ENCODE measurements at places on chromosomes 5 and 9.

DNA sequence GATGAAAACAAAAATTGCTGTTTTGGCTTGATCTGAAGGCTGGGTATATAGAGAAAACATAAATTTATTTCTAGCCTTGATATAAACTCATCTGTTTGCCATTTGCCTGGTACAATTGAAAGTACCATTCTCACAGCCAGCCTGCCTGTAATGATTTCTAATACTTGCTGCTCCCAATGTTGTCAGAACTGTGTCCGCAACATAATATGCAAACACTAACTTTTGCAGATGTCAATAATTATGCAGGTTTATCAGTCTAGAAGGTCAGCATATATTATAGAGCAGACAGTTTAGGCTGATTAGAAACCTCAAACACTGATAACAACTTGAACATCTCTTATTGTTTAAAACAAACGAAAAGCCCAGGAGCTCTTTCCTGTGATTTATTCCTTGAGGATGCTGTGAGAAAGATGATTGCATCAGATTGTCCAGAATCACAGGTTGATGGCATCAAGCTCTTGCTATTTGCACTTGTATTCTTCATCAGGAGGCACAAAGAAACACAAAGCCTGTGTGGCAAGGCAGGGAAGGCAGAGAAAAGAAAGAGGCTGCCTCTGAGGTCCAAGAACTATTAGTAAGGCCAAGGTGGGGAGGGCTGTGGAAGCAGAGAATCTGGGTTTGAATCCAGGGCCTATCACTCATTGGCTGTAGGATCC lies 21.4 kb upstream of the HMHB1 start:
- no peak for DNase-seq

- DNase-seq, result no peak
Observed at GRCh38 chr9:121316378-121316777, 48.4 kb downstream of the GSN start.

DNA sequence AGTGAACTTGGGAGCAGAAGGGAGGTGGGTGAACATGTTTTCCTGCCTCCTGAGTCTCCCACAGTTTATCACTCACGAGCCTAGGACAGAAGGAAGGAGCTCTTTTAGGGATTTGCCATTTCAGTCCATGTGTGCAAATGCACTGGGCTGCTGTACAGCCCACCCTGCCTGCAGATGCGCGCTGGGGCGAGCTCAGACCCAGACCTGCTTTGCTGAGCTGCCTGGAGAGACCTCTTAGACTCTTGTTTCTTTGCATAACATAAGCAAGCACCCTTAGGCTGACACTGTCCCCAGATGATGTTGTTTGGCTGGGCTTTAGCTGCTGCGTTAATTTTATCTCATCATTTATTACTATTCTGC lies 199.0 kb downstream of the CACNA1B start:
- no peak for DNase-seq

- DNase-seq, result no peak
Observed at GRCh38 chr9:28050046-28050445, 476.8 kb upstream of the C9orf72 start.

DNA sequence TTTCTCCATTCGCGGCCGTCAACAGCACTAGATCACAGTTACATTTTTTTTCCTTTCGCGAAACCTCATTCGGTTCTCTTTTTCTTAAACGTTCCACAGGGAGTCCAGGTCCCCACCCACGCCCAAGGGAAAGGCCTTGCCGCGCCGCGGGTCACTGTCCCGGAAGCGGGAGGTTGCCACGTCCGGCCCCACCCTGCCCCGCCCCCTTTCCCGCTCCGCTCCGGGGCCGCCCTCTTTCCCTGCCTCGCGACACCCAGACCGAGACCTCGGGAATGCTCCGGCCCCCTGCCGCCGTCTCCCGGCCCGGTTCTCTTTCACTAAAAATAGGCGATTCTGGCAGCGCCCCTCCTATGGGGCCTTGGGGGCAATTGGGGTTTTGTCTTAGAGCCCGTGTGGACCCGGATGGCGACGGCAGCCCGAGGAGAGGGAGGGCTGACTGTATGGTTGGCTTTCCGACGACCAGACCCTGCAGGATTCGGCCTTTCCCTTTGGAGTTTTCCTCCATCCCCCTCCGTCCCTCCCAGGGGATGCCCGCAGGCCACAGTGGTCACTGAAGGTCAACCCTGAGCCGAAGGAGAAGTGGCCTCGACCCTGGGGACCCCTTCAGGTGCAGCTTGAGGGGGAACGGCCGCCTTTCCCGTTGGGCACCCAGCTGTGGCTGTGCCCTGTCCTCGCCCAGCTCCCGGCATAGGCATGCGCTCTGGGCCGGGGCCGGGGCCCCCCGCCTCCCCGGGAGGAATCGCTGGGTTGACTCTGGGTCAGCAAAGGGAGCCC lies 2.8 kb upstream of the RACK1 start:
- peak; percentile 60 for DNase-seq

DNA sequence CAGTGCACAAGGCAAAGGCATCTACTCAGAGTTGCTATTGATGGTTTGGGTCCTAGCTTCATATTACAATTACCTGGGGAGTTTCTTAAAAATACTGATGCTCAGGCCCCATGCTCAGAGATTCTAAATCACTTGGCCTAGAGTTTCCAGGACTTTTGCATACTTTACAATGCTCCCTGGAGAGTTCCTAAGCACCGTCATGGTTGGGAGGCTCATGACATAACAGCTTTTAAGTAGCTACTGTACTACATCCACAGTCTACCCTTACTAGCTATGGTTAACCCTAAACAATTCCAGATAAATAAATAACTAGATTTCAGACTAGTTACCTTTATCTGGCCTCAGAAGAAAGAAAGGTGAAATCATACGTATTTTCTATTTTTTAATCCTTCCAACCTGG lies 414.4 kb downstream of the PDE4D start:
- DNase-seq, result no peak

DNA sequence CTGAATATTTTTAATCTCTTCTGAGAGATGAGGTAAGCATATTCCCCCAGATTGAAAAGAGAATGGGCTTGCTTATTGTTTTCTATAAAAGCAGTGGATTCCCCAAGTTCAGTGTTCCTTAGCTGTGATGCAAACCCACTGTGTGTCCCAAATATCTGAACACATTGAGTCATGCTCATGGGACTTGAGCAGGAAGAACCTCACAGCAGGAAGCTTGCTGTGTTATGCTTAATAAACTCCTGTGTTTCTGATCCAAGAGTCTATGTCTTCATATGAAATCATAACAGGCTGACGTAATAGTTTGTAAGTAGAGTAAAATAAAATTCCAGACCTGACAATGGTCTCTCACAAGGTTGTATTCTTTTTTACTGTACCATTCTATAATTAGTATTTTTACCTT lies 24.8 kb upstream of the LOX start:
- DNase-seq, result no peak

DNA sequence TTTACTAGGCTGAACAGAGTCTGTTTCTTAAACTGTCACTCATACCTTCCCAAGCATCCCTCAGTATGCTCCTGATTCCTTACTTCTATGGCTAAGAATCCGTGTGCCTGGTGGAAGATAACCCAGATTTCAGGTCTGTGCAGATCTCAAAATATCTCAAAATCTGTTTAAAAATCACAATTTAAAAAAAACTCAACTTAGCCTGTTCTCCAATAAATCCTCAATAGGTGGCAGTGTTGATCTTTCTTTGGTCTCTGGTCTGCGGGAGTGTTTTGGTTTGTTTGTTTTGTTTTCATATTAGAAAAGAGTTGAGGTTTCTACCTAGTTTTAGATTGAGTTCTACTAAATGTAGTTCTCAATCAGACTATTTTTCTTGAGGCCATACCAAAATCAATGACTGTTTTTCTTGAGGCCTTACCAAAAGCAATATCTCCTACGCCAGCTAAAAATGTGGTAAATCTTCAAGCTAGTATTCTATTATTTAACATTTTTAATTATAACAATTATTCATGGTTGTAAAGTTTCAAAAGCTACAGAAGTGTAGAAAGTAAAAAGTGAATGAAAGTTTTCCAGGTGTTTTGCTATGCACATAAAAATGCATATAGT lies 57.9 kb downstream of the TGFBR1 start:
- DNase-seq, result no peak

- DNase-seq, result no peak
Observed at GRCh38 chr5:169301986-169302385, 1.0 kb upstream of the SLIT3 start.

- no peak for DNase-seq
Observed at GRCh38 chr5:1885868-1886845, 3.4 kb upstream of the IRX4 start.

DNA sequence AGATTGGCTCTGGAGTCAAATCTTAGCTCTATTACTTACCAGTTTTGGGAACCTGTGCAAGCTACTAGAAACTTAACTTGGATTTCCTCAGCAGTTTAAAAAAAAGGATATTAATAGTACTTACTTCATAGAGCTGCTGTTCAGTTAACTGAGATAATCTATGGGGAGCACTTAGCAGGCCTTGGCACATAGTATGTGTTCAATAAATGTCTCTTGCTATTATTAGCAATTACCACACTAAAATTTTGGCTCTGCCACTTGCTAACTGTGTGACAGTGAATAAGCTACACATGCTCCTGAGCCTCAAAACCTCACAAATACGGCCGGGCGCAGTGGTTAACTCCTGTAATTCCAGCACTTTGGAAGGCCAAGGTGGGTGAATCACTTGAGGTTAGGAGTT lies 55.9 kb downstream of the CDK5RAP2 start:
- no peak for DNase-seq

- DNase-seq, result no peak
Observed at GRCh38 chr9:38024036-38024681, 44.9 kb downstream of the SHB start.

- DNase-seq, result no peak
Observed at GRCh38 chr5:172417130-172417841, 37.0 kb downstream of the SH3PXD2B start.

DNA sequence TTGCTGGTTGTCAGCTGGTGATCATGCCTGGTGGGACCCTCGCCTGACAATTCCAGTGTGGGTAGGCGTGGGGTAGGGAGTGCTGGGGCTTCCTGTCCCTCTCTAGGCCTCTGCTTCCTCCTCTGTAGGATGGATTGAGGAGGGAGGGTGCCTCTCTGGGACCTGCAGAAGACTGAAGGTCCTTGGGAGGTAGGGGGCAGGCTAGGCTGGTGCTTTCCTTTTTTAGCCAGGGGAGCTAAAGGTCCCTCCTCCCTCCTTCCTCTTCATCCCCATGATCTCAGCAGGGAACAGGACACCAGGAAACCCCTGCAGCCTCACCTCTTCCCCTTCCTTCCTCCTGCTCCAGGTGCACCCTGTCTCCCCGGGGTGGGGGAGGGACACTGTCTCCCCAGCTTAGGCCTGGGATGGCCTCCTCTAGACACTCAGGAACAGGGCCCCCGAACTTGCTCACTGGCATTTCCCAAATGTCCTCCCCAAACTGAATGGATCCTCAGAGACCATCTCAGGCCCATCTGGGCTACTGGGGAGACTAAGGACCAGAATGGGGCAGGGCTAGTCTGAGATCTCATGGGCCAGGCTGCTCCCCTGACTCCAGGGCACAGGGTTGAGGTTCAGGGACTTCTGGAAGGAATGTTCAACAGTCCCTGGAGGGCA lies 8.4 kb downstream of the SH2D3C start:
- DNase-seq, result no peak

All from stimulated activated CD8-positive, alpha-beta memory T cell treated with anti-CD3 and anti-CD28 coated beads, Interleukin-4, amount 100 ng/mL, for 1 hour (primary cell).